CD4-positive, alpha-beta memory T cell (primary cell): ENCODE measurements at places on chromosomes 2 and 18.

DNA sequence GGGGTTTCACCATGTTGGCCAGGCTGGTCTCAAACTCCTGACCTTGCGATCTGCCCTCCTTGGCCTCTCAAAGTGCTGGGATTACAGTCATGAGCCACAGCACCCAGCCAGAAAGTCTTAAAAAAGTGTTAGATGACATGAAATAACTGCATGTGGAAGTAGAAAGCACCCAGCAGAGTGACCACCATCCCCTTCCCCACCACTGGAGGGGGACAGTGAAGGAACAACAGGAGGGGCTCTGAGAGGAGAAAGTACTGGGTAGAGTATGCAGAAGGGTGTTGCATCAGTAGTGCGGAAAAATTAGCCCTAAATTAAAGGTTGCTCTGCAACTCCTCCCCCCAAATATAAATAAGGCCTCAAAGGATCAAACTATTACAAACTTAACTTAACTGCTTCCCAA, 230.5 kb downstream of the ZNF521 start:
- no peaks in the 10 kb centered on the region for H3K4me1 ChIP-seq
- no peak overlapping the region for H3K27ac ChIP-seq
- no peaks in the 10 kb centered on the region for H3K36me3 ChIP-seq

- no peak for DNase-seq
- no peaks in the 10 kb centered on the region for H3K36me3 ChIP-seq
- no peaks in the 10 kb centered on the region for H3K4me1 ChIP-seq
- no peaks in the 10 kb centered on the region for H3K27me3 ChIP-seq
- no peak overlapping the region for H3K27ac ChIP-seq
Measured at GRCh38 chr2:85096616-85097015, 36.6 kb upstream of the TCF7L1 start.

DNA sequence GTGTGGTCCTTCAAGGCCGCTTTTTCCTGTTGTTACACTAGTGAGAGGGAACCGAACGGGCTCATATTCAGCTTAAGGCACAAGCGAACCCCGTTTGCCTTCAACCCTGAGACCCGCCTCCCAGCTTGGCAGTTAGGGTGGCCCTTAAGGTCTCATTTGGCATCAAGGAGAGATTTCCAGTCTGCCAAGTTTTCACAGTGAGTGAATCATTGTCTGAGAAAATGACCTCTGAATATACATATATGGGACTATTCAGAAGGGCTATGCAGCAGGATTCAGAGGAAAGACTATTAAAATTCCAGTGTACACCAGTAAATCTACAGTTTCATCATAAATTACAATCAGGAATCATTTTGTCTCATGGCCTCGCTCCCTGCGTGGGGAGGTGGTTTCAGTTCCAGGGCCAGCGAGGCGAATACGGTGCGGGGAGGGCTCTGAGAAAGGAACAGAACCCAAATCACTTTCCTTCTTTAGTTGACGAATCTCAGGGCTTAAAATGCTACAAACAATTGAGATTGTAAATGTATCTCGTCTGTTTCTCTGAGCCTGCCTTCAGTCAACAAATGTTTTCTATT, 231.4 kb downstream of the FAM210A start:
- H3K27me3 ChIP-seq: no peaks in the 10 kb centered on the region
- H3K4me3 ChIP-seq: no peak overlapping the region
- peaks cover 5% of the 10 kb centered on the region for H3K4me1 ChIP-seq
- no peak overlapping the region for H3K27ac ChIP-seq

DNA sequence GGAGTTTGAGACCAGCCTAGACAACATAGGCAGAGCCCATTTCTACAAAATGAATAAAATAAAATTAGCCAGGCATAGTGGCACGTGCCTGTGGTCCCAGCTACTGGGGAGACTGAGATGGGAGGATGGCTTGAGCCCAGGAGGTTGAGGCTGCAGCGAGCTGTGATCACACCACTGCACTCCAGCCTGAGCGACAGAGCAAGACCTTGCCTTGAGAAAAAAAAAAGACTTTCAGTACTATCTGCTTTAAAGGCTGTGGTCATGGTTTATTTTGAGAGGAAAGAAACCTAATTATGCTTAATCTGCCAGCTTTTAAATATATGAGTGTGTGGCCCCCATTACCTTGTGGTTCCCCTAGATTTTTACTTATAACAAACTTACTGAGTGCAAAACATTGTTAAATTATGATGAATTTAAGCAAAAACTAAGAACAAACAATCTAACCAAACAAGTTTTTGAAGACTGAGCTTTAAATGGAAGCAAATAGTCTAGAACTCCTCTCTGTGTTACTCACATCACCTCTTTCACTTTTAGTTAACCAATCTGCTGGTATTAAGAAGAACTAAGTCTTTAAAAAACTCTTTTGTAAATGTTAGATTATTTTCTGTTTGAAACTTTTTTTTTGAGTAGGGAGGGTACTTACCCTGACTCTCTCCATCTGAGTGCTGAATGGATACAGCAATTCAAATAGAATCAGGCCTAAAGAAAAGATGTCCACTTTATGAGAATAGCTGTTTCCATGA, 65.4 kb downstream of the EIF2AK3 start:
- no peak for DNase-seq
- no peak overlapping the region for H3K27ac ChIP-seq
- no peak overlapping the region for H3K4me3 ChIP-seq
- H3K27me3 ChIP-seq: no peaks in the 10 kb centered on the region
- H3K36me3 ChIP-seq: peaks cover 19% of the 10 kb centered on the region
